Activated CD4-positive, alpha-beta T cell treated with anti-CD3 and anti-CD28 coated beads, Interleukin-2, amount 10 ng/mL, durations not matched to agents 7 days and 5 days (primary cell): ENCODE measurements at places on chromosomes 2 and 18. TPM values are rescaled to one million over a fixed set of nuclear protein-coding genes. Genes with fewer than 3 reads are reported as not detected.

The SIX3 gene
- not detected for total RNA-seq

The KCNG3 gene
- total RNA-seq = 0.12 TPM

DNA sequence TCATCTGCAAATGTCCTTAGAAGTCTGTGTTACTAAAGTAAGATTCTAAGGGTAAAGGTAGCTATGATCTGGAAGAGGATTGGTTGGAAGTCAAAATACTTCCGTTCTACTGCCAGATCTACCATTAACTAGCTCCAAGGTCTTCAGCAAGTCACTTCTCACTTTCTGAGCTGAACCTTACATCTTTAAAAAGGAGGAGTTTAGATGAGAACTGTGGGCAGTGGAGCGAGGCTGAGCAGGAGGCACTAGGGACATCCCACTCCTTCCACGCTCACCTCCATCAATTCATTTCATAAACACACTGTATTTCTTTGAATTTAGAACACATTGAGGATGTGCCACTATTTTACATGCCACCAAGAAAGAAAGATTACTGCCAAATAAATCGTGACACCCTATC is 143.0 kb downstream of the ABCA12 start:
- DNase-seq = no peak

DNA sequence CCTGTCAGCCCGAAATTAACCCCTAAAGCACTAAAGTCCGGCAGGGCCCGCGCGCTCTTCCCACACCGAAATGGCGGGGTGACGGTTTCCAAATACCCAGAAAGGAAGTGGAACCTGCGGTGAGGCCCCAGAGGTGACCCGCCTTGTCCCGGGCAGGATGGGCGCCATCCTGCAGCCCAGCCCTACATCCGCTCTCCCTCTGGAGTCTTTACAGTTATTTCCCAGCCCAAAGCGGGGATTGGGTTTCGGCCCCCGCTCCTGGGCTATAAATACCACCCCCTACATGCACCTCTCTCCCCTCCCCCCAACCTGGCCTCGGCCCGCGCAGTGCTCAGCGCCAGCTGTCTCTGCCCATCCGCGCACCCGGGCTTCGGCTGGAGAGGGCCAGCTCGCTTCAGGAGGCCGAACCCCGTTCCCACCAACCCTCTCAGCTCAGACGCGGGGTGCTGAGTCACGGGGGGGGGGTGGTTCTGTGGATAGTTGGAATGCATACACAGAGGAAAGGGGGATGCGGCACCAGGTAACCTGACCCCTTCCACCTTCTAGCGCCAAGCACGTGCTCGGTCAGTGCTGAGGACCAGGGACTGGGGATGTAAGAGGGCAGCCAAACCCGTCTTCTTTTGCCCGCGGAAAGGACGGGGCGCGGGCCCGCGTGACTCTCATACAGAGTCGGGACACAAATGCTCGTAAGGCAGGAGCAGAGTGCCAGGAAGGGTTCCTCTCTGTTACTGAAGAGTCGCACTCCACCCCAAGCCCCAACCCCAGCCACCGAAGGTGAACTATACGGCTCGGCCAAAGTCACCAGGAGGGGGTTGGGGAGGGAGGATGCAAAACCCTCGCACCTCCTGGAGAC is at the start of gene TUBA4B:
TSS of gene TUBA4B (plus strand) at position 344 of the 853 bp plus-strand sequence. CDS start at position 509, 165 bp downstream.
- DNase-seq = peak; percentile 65

DNA sequence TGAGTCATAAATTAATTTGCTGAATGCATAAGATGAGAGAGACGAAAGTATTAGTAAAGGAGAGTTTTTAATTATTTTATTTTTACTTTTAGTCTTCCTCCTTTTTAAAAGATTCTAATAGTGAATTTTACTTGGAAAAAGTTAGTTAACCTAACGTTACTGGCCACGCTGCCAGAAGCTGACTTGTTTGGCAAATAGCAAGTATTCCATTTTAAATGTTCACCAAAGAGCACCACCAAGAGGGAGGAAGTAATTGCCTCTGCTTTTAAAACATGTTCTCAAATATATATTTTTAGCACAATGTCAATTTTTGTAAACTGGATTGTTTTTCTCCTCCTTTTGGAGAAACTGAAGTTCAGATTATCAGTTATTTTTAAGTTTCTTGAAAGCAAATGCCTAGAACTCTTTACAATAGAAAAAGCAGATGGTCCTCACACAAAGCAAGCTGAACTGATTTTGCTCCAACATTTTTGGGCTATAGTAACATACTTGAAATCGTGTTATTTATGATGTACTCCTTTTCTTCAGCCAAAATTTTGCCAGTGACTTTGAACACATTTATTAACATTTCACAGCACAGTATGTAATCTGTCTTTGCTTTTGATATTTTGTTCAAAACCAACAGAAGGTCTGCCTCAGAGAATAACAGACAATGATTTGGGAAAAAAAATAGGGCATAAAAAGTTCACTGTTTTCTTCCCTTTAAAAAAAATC is 1311.0 kb upstream of the FAM98A start:
- DNase-seq = no peak

GRCh38 chr2:58796239-58796910 is 555.2 kb upstream of the FANCL start:
- no peak for DNase-seq

The PLGLB1 gene
- 4.7 TPM for total RNA-seq

DNA sequence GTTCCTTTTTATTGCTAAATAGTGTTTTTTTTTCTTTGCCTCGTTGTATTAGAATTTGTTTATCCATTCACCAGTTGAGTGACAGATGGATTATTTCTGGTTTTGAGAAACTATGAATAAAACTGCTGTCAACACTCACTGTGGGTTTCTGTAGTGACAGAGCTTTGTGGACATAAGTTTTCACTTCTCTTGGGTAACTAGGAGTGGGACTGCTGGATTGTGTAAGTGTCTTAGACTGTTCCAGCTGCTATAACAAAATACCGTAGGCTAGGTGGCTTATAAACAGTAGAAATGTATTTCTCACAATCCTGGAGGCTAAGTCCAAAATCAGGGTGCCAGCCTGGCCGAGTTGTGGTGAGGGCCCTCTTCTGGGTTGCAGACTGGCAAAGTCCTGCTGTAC is 71.9 kb downstream of the TNFRSF11A start:
- no peak for DNase-seq

DNA sequence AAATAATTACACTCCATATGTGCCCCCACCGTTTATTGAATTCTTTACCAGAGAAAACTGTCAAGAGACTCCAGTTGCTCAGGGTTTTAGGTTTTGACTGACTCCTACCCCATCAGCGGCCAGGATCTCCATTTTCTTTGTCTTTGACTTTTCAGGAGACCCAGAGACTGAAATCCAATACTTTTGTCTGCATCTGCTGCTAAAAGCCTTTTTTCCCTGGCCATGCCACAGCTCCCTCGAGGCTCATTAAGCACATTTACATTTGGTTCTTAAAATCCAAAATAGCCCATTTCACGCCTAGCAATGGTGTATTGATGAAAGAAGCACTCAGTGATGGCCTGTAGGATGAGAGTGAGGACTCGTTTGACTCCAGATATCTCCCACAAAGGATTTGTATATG is 332.6 kb upstream of the ACVR2A start:
- DNase-seq = no peak

- DNase-seq = no peak
These were observed 7.8 kb downstream of the ZNF892 start for GRCh38 chr2:95215018-95215612.

GRCh38 chr2:98807221-98807620 is 76.3 kb upstream of the MGAT4A start:
- DNase-seq = peak; percentile 57

The HOXD1 gene
- not detected for total RNA-seq

DNA sequence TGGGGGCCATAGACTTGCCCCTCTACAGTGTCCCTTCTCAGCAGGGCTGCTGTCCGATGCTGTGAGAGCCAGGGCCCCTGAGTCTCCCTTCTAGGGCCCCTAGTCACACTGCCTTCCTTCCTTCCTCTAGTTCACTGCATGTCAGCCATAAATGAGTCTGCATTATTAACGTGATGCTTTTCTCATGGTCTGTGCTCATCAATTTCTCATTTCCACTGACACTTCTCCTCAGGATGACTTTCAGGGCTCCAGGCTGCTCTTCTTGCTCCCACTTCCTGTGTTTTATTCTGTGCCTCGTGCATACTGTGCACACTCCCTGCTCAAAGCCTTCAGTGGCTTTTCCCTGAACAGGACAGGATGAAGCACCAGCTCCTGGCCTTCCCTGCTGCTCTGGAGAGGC is 146.5 kb downstream of the FAM210A start:
- no peak for DNase-seq

DNA sequence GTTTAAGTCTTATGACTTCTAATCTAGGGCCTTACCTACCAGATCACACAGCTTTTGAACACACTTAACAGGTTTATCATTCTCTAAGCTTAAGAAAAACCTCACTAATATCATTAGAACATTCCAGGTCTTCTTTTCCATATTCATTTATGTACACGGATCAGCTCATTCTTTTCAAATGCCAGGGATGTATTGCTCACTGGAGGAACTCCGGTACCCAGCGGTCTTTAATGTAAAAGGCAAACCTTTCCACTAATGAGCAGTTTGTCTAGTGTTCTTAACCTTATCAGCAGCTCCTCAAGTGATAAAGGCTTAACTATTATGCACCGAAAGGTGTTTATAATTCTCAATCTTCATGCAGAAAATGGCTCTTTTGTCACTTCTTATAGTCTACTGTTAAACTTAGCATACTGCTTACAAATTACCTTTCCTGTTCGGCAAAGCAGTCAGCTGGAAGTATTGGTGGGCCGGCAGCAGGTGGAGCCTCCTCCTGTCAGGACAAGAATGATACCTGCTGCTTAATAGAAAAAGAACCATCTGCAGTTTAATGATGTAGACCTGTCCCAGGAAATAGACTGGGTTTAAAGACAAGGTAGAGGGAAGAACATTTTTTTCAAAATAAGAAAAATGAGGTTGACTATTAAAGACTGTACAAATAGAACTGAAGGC is 142.7 kb downstream of the FIGN start:
- no peak for DNase-seq
